Heart right ventricle (tissue), 16 donors: ENCODE measurements at places on chromosomes 6 and 20. TPM values are rescaled to one million over a fixed set of nuclear protein-coding genes. Genes with fewer than 3 reads are reported as not detected.

Gene LPA
- not detected for polyA plus RNA-seq

- DNase-seq: no peak
Measured at GRCh38 chr20:48689388-48689787, 138.4 kb downstream of the PREX1 start.

DNA sequence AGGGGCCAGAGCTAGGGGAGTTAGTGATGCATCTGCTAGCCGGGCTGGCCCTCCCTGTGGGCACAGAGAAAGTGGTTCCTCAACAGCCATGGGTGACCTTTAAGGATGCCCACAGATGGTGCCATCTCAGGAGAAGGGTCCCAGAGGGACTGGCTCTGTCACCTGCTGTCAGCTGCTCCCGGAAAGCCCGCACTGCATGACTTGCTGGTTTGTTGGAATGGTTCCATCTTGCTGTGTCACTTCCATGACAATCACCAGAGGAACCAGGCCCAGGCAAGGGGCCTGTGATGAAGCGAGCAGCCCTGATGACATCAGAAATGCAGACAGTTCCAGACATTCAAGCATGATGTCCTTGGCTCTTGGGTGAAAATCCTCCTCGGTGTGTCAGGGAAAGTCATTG is 125.2 kb downstream of the PHACTR3 start:
- DNase-seq: no peak

GRCh38 chr6:43492673-43493072 is 15.3 kb downstream of the TJAP1 start:
- DNase-seq: no peak

Gene TRPC4AP
- 26.2 TPM for polyA plus RNA-seq

DNA sequence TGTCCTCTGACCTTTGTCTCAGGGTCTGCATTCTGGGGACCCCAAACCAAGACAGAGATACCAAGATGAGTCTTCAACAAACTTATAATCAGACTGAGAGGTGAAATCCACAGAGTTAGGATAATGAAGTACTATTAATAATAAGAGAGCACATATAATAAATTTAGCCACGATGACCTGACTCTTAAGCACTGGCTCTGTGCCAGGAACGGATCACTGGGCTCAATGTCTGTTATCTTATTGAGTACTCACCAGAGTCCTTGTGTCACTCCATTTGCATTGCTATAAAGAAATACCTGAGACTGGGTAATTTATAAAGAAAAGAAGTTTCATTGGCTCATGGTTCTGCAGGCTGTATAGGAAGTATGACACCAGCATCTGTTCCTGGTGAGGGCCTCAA is 18.9 kb upstream of the ITPR3 start:
- no peak for DNase-seq

Gene SH3BGRL2
- polyA plus RNA-seq: 4.4 TPM

DNA sequence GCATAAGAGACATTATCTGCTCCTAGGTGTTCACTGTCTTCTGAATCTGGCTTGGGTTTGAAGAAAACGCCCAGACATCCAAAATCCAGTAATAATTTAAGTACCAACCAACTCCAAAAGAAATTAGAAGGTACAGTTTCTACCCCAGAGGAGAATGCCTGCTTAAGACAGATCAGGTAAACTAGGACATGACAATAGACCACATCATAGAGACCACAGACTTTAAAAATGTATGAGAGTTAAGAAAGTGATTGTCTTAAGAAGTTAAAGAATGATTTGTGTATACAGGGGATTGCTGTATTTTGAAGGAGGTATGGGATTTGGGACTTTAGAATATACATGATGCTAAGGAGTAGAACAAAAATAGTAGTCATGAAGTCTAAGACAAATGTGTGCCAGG is 120.8 kb upstream of the EDN1 start:
- no peak for DNase-seq

- DNase-seq: no peak
Measured at GRCh38 chr6:57024775-57025174, 21.7 kb upstream of the KIAA1586 start.

- DNase-seq: no peak
Measured at GRCh38 chr20:45981261-45981660, 9.3 kb upstream of the ZNF335 start.
